ENCODE measurements at places on chromosomes 3 and 15.
A peak's percentile ranks its signal among the peaks of the same experiment; 100 is the strongest.

DNA sequence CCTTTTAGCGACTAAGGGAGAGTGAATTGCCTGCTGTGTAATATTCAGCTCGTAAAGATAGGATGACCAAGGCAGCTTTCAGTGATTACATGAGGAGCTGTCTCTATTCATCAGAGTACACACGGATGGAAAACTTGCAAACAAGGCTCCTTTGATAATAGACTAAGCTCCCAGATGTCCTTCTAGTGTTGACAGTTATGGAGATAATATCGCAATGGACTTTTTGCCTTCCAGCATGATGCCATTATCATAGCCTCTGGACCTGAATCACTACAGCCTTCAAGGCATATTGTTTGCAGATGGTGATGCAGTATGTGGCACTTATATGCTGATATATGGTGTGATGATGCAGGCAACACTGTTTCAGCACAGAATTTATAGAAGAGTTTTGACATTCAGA lies 93.9 kb downstream of the ECT2 start:
- DNase-seq = no peak

DNA sequence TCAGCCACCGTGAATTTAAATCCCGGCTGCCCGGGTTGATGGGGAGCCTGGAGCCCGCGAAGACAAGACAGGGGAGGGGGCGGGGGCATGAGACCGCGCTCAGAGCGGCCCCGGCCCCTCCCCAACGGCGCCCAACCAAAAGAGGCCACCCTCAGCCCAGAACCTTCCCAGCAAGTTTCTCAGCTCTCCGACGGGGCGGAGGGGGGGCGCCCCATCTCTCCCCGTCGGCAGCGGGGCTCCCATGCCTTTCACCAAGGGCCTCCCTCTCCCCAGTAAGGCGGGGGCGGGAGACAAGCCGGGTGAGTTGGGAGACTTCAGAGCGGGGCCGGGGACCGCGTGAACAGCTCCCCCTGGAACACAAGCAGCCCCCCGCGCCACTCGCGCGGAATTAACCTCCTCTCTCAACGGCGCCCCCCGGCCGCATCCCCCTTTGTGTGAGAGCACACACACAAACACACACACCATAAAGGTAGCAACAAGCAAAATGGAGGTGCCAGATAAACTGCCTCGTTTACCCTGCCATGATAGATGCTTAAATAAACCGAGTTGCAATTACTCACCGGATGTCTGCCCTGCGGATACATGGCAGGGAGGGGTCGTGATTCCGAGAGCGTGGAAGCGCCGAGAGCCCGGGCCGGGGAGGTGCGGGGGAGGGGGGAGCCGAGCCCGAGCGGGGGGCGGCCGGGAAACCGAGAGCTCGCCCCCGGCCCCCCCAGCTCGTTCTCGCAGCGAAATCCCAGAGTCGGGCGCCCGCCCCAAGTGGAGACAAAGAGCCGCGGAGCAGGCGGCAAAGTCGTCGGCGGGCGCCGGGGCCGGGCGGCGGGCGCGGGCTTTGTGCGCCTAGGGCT lies 1.3 kb downstream of the TLE3 start:
- DNase-seq = peak; percentile 75

DNA sequence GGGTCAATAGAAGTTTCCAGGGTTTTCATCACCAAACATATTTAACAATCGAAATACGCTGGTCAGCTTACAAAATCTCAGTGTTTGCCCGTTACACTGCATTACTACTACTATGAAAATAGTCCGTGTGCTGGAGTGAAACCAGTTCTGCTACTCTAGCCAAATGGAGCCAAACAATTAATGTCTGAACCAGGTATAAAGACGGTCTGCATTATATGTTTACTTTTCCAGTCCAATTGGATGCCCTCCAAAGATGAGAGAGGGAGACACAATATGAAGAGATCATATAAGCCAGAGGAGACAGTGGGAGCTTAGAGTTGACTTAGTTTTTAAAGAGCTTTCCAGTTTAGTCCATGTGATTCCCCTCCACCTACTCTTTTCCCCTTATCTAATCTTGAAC lies 6.3 kb upstream of the DUT start:
- DNase-seq = no peak

DNA sequence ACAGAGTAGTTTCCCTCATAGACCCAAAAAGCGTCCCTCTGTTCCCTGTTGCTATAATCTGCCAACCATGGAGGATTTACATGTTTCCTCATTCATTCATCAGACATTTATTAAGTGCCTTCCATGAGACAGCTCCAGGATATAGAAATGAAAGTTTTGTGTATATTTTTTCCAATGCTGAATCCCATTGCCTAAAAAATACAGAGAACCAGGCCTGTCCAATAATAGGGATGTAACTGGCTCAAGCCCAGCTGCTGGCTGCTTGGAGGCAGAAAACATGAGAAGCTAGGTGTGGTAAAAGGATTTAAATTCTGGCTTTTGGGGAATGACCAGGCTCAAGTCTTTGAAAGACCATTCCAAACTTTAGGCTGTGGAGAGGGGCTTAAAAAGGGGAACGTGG lies 41.5 kb downstream of the RARB start:
- DNase-seq = no peak

DNA sequence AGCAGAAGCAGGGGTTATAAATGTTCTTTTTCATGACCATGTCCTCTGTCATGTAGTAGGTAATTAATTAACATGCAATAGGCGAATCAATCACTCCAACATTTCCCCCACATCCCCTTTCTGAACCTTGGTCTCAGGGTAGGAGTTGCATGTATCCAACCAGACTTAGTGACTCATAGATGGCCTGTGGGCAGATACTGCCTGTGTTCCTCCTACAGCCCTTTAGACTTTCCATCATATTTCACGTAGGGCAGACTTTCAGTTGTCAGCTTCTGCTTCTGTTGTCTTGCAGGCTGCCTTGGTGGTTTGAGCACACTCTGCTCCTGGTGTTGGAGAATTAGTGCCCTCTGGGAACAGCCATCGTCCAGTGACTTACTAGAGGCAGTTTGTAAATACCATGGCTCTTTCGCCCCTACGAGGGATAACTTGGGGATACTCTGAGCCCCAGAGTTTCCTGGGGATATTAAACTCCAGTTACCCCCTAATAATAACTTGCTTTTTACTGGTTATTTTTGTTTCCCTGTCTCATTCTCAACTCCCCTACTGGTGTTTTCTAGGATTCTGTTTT lies 244.4 kb downstream of the EDEM1 start:
- DNase-seq = peak; percentile 62

DNA sequence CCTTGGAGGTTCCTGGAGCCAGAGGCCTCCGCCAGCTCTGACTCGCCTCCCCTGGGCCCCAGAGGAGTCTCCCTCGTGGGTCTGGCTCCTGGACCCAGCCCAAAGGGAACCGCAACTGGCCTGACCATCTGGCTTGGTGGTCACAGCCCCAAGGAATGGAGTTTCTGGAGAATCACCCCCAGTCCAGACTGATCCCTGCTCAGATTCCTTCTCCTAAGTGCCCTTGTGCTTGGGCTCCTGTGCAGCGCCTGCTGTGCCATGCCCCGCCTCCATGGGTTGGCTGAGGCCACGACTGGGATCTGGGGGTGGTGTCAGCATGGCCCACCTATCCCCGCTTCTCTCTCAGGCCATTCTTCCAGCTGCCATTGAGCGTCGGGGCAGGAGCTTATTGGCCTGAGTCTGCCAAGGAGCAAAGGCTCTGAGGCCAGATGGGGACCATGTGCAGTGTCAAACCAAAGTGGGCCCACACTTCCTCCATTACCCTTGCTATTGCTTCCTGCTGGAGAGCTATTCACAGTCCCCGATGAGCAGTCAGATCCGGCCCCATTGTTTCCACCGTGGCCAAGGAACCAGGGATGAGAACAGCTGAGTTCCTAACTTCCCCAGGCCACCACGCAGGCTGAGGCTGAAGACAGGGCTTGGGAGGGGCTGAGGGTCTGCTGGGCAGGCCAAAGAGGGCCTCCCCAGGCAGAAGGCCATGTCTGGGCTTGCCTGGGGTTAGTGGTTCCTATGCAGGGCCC lies 19.0 kb downstream of the CSPG4 start:
- peak; percentile 46 for DNase-seq

DNA sequence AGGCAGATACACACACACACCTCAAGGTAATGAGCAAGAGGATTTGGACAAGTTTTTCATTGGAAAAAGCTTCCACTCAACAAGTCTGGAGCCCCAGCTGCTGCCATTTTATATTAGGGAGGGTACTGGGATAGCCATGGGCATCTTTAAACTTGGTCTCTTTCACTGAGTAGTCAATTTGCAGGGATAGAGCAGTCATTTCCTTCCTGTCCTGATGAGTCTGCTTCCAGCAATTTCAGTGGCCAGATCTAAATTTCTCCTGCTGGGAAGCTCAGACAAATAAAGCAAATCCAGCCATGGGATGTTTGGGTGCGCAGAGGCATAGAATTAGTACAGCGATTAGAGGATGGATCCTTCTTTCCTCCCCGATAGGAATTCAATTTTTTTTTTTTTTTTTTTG lies 874 bp upstream of the ERC2 start:
- no peak for DNase-seq

GRCh38 chr3:100358413-100358812 lies 23.9 kb downstream of the NIT2 start:
- no peak for DNase-seq

GRCh38 chr3:72844436-72844993 lies 3.7 kb downstream of the SHQ1 start:
- DNase-seq = no peak

DNA sequence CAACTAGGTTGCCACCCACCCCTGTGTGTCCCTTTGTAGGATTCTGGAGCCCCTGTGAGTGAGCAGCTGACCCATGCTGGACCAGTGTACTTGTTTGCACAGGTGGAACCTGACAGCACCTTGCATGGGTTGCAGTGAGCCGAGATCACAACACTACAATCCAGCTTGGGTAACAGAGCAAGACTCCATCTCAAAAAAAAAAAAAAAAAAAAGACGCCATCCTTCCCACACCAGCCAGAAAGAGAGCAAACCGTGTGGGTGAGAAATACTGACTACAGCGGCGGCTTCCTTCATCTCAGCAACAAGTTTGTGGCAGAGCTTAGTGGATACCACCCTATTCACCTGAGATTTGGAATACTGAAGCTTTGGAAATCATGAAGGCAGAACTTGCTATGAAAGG lies 746 bp upstream of the CD80 start:
- DNase-seq = no peak

GRCh38 chr3:151290673-151291072 lies 12.3 kb upstream of the P2RY14 start:
- peak; percentile 39 for DNase-seq

GRCh38 chr15:26433818-26434217 lies 339.0 kb downstream of the GABRB3 start:
- no peak for DNase-seq

GRCh38 chr3:48123346-48123745 lies 64.9 kb downstream of the CDC25A start:
- no peak for DNase-seq

GRCh38 chr3:55297706-55298105 lies 189.4 kb downstream of the WNT5A start:
- DNase-seq = no peak

GRCh38 chr3:195914648-195915473 lies 6.5 kb upstream of the TNK2 start:
- DNase-seq = peak; percentile 96

GRCh38 chr3:121948641-121949040 lies 54.4 kb downstream of the SLC15A2 start:
- no peak for DNase-seq

DNA sequence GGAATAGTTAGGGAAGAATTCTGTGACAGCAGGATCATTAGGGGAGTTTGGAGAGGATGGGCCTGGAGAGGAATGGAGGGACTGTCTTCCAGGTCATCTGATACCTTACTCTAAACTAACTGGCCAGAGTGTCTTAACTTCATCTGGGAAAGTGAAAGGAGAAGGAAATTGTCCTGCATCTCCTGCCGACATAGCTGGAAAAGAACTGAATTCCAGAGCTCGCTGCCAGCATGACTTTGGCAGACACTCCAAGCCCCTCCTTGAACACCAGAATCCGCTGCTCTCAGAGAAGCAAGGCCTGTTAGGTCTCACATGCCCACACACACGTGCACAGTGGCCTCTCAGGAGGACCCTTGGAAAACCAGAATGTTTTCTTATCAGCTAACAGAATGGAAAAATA lies 10.5 kb downstream of the ABI3BP start:
- no peak for DNase-seq

- peak; percentile 8 for DNase-seq
Measured at GRCh38 chr15:80474224-80475215, 70.3 kb downstream of the ARNT2 start.

DNA sequence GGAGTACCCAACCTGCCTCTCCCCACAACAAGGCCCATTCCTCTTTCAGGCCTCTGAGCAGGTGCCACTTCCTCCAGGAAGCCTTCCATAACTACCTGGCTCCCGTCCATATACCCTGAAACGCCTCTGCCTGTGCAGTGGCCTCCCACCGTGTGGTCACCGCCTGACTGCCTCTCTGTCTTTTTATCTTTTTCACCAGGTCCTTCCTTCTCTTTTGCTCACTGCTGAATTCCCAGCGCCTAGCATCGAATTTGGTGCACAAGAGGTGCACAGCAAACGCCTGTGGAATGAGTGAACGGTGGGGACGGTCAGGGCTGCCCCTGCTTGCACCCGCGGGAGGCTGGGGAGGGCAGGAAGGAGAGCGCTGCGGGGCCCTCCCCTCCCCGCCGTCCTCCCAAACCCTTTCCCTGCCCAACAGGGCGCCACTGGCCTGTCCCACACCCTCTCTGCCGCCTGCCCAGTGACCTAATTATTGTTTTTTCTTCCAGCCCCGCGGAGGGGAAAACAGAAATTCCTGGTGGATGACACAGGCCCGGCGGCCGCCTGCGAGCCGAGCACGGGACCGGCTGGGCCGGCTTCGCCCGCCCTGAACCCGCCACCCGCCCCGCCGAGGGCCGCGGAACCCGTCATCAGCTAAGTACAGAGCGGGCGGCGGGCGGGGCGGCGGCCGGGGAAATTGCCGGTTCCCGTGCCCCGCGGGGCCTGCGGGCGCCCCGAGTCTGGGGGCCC lies 140.1 kb downstream of the SMAD6 start:
- DNase-seq = peak; percentile 63

- DNase-seq = no peak
Measured at GRCh38 chr15:70190965-70191364, 93.2 kb upstream of the TLE3 start.

DNA sequence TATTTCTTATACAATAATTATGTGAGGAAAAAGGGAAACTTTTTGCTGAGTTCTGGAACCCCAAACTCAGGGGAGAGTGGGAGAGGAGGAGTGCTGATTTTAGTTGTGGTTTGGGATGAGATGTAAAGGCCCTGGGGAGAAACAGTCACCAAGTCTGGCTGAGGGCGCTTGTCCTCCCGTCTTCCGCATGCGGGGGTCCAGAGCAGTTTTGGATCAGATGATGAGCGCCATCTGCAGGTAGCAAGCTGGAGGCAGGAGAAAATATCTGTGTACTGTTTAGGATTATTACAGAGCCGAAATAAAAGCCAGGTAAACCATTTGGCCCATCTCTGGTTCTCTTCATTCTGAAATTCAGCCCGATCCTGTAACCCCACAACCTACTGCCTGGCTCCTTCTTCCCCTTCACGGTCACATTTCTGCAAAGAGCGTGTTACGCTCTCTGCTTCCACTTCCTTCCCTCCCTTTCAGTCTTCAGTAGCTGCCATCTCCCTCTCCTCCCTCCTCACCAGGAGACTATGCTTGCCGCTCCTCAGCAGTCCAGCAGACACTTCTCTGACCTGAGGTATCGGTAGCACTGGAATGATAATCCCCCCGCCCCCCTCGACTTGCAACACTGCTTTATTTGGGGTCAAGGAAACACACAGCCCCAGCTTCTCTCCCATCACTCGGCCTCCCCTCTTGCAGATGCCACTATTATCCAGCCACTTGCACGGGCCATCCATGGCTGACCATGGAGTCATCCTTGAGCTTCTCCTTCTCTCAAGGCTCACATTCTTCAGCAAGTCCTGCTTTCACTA lies 1.4 kb upstream of the PARP14 start:
- peak; percentile 94 for DNase-seq
